ENCODE measurements at places on chromosomes 13 and 19.

DNA sequence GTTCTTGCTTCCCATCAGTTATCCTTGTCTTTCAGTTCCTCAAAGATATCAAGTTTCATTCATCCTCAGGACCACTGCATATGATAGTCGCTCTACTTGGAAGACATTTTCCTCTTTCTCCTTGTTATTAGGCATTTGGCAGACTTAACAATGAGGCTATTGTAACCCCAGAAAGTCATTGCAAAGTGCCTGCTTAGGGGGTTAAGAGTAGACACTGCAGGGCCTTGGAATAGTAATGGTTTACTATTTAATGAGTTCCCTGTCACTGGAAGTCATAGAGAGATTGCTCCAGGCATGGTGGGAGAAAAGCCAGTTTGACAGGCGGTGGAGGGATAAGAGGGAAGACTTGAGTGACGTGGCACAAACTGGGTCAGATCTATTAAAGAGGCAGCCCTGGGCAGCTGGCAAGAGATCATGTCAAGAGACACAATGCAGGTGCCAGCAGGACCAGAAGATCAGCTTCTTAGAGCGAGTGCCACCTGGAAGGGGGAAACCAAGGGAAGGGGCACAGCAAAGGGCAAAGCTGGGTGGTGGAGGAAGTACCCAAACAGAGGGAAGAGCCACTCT lies 16.8 kb upstream of the CPB2 start:
- DNase-seq = no peak

DNA sequence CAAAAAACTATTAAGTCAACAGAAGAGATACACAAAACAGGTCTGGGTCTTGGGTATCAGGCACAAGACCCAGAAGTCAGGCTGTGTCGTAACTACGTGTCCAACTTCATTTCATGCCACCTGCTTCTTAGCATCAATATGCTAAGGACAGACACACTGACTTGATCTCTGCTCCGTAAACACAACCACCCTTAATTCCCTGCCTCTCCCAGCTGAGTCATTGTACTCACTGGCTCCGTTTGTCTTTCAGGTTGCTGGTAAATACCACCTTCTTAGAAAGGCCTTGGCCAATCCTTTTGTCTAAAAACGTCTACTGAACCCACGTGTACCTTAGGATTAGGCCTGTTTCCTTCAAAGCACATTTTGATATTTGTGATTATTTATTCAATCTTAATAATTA lies 726.2 kb downstream of the PCDH9 start:
- no peak for DNase-seq

DNA sequence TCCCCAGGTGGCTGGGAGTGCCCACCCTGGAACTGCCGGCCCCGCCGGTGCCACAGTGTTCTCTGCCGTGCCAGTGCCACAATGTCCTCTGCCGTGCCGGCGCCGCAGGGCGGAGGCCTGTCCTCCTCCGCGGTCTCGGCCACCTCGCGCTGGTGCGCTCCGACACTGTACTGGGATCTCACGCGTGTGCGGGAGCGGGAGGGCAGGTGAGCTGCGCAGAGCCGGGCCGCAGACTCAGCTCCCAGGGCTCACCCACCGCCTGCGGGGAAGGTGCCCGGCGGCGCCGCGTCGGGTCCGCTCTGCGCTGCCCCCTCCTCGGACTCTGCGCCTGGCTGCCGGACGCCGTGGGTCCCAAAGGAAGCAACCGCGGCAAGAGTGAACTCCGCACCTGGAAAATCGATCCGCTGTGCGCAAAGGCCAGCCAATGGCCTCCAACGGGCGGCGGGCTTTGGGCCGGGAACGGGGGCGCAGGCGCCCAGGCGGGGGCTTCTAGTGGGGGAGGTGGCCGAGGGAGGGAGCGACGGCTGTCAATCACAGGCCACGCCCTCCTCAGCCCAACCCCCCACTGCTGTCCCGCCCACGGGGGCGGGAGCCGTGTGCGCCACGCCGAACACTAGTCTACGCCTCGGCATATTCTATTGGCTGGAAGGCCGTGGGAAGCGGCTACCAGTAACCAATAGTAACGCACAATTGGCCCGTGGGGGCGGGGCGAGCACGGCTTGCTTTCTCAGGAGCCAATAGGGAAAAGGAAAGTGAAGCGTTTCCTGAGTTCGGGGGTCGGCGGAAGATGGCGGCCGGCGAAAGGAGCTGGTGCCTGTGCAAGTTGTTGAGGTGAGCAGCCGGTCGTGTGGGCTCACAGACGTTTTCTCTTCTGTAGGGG lies at the start of gene ALG11:
ALG11 (plus strand) TSS at position 767 of the 880 bp plus-strand sequence; CDS start at position 788, 21 bp downstream.
- DNase-seq = peak; percentile 95

DNA sequence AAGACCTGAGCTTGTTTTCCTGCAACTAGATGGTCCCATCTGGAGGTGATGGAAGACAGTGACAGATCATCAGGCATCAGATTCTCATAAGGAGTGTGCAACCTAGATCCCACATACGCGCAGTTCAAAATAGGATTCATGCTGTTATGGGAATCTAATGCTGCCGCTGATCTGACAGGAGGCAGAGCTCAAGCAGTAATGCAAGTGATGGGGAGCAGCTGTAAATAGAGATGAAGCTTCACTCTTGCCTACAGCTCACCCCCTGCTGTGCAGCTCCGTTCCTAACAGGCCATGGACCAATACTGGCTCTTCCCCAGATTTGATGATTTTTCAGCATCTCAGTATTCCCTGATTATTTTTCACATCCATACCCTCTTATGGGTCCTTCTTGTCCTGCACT lies 208.4 kb upstream of the RXFP2 start:
- DNase-seq = no peak

GRCh38 chr19:37867831-37868230 lies 38.6 kb downstream of the WDR87 start:
- no peak for DNase-seq

All from CD14-positive monocyte (primary cell).